ENCODE measurements at places on chromosomes 1 and 21.

DNA sequence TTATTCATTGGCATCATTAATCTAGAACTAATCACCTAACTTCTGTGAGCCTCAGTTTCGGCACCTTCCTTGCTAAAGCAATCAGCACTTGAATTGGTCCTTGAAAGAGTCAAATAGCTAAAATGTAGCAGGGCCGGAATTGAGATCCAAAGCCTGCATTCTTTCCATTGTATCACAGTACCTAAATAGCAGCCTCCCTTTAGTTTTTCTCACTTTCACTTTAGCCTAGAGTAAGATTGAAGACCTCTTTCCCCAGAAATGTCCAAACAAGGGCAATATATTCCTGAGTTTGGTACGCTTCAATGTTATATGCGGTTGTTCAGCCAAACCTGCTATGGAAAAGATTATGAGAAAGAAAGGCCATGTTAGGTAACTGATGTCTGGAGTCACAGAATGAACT, 121.9 kb upstream of the BMP8A start:
- no peak for DNase-seq

DNA sequence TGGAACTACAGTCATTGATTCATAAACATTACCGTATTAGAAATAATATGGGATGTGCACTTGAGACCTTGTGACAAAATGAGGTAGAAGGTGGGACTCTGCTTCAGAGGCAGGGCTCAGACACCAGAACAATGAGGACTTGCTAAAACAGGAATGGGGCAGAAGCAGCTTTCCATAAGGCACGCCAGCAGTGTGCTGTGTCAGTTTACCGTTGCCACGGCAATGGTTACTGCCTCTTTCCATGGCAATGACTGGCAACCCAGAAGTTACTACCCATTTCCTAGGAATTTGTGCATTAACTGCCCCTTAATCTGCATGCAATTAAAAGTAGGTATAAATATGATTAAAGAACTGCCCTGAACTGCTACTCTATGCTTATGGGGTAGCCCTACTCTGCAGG, 169.0 kb downstream of the CHRM3 start:
- no peak for DNase-seq

GRCh38 chr1:197351821-197352440, 83.9 kb downstream of the CRB1 start:
- no peak for DNase-seq

GRCh38 chr1:202831906-202832305, 21.2 kb downstream of the PCAT6 start:
- no peak for DNase-seq
